Kidney (tissue), 22 donors: ENCODE measurements at places on chromosomes 3 and 15. TPM values are rescaled to one million over a fixed set of nuclear protein-coding genes. Genes with fewer than 3 reads are reported as not detected.

MEIS2 gene
- total RNA-seq, result 50.9 TPM

PLSCR4 gene
- total RNA-seq, result 33.0 TPM

CPA3 gene
- total RNA-seq, result 47.9 TPM

NPAP1 gene
- 0.19 TPM for total RNA-seq

CLDN16 gene
- total RNA-seq, result 27.3 TPM

RASL12 gene
- total RNA-seq, result 7.6 TPM

SLC2A2 gene
- 12.6 TPM for total RNA-seq

GRCh38 chr3:150528354-150528797 is 17.9 kb downstream of the SERP1 start:
- H3K4me1 ChIP-seq, result no peaks in the 10 kb centered on the region
- DNase-seq, result no peak
- H3K27ac ChIP-seq, result no peak overlapping the region
- H3K27me3 ChIP-seq, result no peaks in the 10 kb centered on the region
- H3K4me3 ChIP-seq, result no peak overlapping the region

DNA sequence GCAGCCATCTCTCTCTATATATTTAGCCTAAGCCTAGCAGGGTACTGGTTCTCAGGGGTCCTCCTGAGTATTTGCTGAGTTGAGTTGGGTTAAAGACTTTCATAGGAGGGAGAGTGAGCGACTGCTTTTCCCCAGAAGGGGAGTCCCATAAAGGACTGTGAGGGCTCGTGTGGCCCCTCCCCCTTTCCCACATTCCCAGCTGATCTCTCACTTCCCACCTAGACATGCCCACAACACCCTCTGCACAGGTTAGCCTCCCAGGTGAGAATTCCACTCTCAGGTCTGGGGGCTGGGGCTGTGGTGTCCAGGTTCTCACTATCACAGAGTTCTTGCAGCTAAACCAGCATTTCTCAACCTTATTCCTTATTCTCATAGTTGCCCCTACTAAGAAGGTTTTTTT is 15.8 kb downstream of the EPHB1 start:
- H3K4me3 ChIP-seq, result no peak overlapping the region
- no peak for DNase-seq
- no peaks in the 10 kb centered on the region for H3K27me3 ChIP-seq
- no peaks in the 10 kb centered on the region for H3K36me3 ChIP-seq
- no peak overlapping the region for H3K27ac ChIP-seq

DNA sequence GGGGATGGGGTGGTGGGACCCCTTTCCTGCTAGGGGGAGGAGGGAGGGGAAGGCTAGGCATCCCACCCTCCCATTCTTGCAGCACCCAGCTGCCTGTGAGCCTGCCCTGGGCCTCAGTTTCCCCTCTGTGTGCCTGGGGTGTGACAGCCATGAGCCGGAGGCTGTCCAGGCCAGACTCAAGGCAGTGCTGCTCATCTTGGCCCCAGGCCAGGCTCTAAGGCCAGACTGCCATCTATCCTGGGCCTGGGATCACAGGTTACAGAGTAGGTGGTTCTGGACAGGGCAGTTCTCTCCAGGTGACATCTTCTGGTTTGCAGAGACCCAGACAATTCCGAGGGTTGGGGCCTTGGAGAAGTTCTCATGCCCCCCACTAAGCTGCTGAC is 3.3 kb upstream of the VILL start:
- no peaks in the 10 kb centered on the region for H3K27me3 ChIP-seq
- no peak for DNase-seq
- H3K36me3 ChIP-seq, result peaks cover 7% of the 10 kb centered on the region
- H3K4me1 ChIP-seq, result no peaks in the 10 kb centered on the region
- no peak overlapping the region for H3K4me3 ChIP-seq
- H3K27ac ChIP-seq, result no peak overlapping the region

DNA sequence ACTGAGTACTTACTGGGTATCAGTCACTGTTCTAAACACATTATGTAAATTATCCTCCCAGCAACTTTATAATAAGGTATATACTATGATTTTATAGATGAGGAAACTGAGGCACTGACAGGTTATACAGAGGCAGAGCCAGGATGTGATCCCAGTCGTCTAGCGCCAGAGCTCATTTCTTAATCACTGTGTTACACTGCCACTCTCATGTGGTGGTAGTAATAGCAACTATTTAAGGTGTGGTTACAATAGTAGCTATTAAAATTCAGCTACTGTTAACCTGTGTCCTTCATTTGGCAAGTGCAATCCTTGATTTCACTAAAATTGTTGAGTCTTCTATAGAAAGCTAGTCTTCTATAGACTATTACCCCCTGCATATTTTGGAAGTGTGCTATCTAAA is 43.1 kb upstream of the TRPC1 start:
- H3K27me3 ChIP-seq, result no peaks in the 10 kb centered on the region
- no peak for DNase-seq
- H3K4me3 ChIP-seq, result no peak overlapping the region
- H3K36me3 ChIP-seq, result no peaks in the 10 kb centered on the region
- H3K4me1 ChIP-seq, result no peaks in the 10 kb centered on the region
- no peak overlapping the region for H3K27ac ChIP-seq

DNA sequence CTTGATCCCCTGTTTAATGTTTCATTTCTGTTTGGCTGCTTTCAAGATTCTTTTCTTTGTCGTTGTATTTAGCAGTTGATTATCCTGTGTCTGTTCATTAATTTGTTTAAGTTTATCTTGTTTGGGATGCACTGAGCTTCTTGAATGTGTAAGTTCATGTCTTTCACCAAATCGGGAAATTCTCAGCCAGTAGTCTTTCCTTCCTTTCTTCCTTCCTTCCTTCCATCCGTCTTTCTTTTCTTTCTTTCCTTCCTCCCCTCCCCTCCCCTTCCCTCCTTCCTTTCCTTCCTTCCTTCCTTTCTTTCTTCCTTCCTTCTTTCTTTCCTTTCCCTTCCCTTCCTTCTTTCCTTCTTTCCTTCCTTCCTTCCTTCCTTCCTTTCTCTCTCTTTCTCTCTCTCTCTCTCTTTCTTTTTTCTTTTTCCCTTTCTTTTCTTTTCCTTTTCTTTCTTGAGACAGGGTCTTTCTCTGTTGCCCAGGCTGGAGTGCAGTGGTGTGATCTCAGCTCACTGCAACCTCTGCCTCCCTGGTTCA is 35.5 kb upstream of the KLF13 start:
- DNase-seq, result no peak
- H3K36me3 ChIP-seq, result no peaks in the 10 kb centered on the region
- H3K27me3 ChIP-seq, result no peaks in the 10 kb centered on the region
- H3K4me3 ChIP-seq, result no peak overlapping the region
- H3K27ac ChIP-seq, result no peak overlapping the region

- H3K27ac ChIP-seq, result no peak overlapping the region
- no peaks in the 10 kb centered on the region for H3K4me1 ChIP-seq
- H3K36me3 ChIP-seq, result no peaks in the 10 kb centered on the region
- DNase-seq, result no peak
- H3K4me3 ChIP-seq, result no peak overlapping the region
- H3K27me3 ChIP-seq, result no peaks in the 10 kb centered on the region
Observed at GRCh38 chr3:166307756-166308350, 470.6 kb upstream of the BCHE start.

DNA sequence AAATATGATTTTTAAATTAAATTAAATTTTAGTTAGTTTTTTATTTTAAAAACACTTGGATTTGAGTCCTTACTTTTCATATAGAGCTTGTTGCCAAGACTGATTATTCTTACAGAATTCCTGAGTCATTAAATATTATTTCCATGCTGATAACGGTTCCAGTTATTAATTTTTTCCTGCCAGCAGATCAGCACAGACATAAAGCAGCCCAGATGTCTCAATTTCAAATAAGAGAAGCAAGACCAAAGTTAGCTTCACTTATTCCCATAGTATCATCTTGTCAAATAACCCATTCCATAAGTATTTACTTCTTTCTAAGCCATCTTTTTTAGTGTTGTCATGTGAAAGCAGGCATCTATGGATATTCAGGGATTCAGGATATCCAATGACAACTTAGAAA is 75.3 kb downstream of the SSR3 start:
- no peak overlapping the region for H3K4me3 ChIP-seq
- no peak for DNase-seq
- H3K4me1 ChIP-seq, result no peaks in the 10 kb centered on the region
- H3K27me3 ChIP-seq, result no peaks in the 10 kb centered on the region
- no peaks in the 10 kb centered on the region for H3K36me3 ChIP-seq
- H3K27ac ChIP-seq, result no peak overlapping the region

DNA sequence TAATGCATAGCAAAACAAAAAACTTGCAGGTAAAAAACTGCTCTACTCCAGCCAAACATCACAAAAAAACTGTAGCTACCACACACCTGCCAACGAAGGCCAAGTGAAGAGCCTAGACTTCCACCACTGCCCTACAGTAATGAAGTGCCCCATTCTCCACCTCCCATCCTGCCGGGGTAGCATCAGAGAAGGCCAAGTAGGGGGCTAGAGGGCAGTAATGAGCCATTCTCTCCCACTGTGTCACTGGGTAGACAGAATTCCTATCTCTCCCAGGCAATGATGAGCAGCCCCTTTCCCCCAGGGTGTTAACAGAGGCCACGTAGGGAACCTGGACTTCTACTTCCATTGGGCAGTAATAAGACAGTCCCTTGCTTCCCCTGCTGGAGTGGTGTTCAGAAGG is 9.5 kb downstream of the SEC22C start:
- DNase-seq, result peak; percentile 8
- no peaks in the 10 kb centered on the region for H3K36me3 ChIP-seq
- H3K4me1 ChIP-seq, result no peaks in the 10 kb centered on the region
- H3K27me3 ChIP-seq, result no peaks in the 10 kb centered on the region

GRCh38 chr3:153443961-153444360 is 281.9 kb downstream of the RAP2B start:
- no peak overlapping the region for H3K27ac ChIP-seq
- DNase-seq, result no peak
- H3K4me3 ChIP-seq, result no peak overlapping the region
- H3K27me3 ChIP-seq, result no peaks in the 10 kb centered on the region

GRCh38 chr15:65420975-65421359 is 1.8 kb downstream of the IGDCC4 start:
- no peak for DNase-seq
- no peaks in the 10 kb centered on the region for H3K36me3 ChIP-seq
- peak overlapping the region; percentile 54 for H3K4me3 ChIP-seq
- H3K4me1 ChIP-seq, result peaks cover 13% of the 10 kb centered on the region
- H3K27me3 ChIP-seq, result no peaks in the 10 kb centered on the region
- H3K27ac ChIP-seq, result no peak overlapping the region

GRCh38 chr15:77627581-77627980 is 5.1 kb downstream of the LINGO1 start:
- H3K36me3 ChIP-seq, result no peaks in the 10 kb centered on the region
- H3K4me3 ChIP-seq, result no peak overlapping the region
- no peak for DNase-seq
- no peaks in the 10 kb centered on the region for H3K27me3 ChIP-seq
- H3K27ac ChIP-seq, result no peak overlapping the region

- no peak overlapping the region for H3K4me3 ChIP-seq
- no peaks in the 10 kb centered on the region for H3K27me3 ChIP-seq
- DNase-seq, result no peak
Observed at GRCh38 chr15:54017251-54017650, 39.0 kb downstream of the UNC13C start.

- no peaks in the 10 kb centered on the region for H3K4me1 ChIP-seq
- H3K27me3 ChIP-seq, result no peaks in the 10 kb centered on the region
- H3K36me3 ChIP-seq, result no peaks in the 10 kb centered on the region
- H3K27ac ChIP-seq, result no peak overlapping the region
- no peak overlapping the region for H3K4me3 ChIP-seq
- no peak for DNase-seq
Observed at GRCh38 chr3:161475905-161476304, 20.7 kb upstream of the OTOL1 start.
